ENCODE measurements at places on chromosomes 11 and 22. TPM values are rescaled to one million over a fixed set of nuclear protein-coding genes. Genes with fewer than 3 reads are reported as not detected.

Gene PRR5L
- 27.5 TPM for total RNA-seq

Gene GPR152
- total RNA-seq: not detected

Gene HBG2
- total RNA-seq: not detected

Gene DDT
- total RNA-seq: 167 TPM

Gene MALAT1
- 16,459 TPM for total RNA-seq

Gene SLC25A18
- 5.9 TPM for total RNA-seq

Gene OR51B5
- total RNA-seq: 1.2 TPM

Gene IFITM1
- 379 TPM for total RNA-seq

Gene ST14
- 43.2 TPM for total RNA-seq

Measured in vagina (tissue), 2 donors.